ENCODE measurements at places on chromosomes 7 and 10.

GRCh38 chr10:78718032-78718572 is 350.7 kb upstream of the ZMIZ1 start:
- DNase-seq = no peak

GRCh38 chr7:64691831-64692230 is 25.9 kb downstream of the ZNF107 start:
- DNase-seq = no peak

- no peak for DNase-seq
Observed at GRCh38 chr7:131919920-131920709, 363.7 kb upstream of the PODXL start.

- DNase-seq = no peak
Observed at GRCh38 chr7:952548-953441, 1.7 kb downstream of the ADAP1 start.

DNA sequence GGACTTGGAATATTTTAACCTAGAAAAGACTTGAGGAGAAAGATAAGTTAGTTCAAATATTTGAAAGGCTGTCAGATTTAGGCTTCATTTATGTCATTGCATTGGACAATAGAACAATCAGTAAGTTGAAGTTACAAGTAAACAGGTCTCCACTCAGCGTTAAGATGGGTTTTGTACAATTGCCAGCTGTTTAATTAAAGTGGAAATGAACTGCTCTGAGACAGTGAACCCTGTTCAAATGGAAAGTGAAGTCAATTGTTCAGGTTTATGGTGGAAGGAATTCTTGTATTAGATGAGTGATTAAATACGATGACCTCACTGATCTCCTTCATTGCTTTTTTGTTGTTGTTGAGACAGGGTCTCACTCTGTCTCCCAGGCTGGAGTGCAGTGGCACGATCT is 151.7 kb downstream of the PLXDC2 start:
- no peak for DNase-seq

- no peak for DNase-seq
Observed at GRCh38 chr10:3963191-3963673, 178.2 kb upstream of the KLF6 start.

DNA sequence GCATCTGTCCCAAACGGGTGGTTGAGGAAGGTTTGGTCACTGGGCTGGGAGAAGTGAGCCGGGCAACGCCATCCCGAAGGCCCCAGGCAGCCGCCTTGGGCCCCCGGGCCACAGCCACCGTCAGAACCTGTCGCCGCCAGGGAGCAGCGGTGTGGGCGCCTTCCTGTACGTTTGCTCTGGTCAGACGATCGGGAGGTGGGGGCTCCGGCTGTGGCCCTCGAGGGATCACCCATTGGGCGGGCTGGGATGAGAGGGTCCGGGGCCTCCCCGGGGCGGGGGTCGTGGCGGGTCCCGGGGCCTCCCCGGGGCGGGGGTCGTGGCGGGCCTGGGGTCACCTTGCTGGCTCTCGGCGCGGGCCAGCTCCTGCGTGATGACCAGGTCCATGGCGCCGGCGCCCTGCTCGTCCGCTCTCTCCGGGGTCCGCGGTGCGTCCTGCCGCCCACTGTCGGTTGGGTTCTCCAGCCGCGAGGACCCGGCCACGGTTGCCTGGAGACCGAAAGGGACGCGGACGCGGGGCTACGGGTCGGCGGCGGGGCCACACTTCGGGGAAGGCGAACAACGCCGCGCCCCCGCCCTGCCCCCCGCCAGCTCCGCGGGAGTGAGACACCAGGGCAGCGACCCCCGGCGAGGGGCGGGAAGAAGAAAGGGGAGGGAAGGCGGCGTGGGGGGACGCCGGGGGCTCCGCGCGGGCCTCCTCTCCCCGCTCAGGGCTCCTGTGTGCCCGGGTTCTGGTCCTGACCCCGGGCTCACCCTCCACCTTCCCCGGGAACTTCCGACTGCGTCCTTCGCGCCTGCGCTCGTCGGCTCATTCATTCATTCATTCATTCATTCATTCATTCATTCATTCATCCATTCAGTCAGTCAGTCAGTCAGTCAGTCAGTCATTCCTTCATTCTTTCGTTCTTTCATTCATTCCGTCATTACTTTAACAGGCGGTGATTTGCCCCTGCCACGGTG is at the start of gene CFAP46:
Gene CFAP46, minus strand, starts transcription at position 470 of the 957 bp plus-strand sequence. Its CDS starts 86 bp downstream, at position 384.
- no peak for DNase-seq

- no peak for DNase-seq
Observed at GRCh38 chr7:99108613-99109012, 35.3 kb downstream of the SMURF1 start.

- no peak for DNase-seq
Observed at GRCh38 chr7:103685646-103686045, 239.6 kb upstream of the SLC26A5 start.

DNA sequence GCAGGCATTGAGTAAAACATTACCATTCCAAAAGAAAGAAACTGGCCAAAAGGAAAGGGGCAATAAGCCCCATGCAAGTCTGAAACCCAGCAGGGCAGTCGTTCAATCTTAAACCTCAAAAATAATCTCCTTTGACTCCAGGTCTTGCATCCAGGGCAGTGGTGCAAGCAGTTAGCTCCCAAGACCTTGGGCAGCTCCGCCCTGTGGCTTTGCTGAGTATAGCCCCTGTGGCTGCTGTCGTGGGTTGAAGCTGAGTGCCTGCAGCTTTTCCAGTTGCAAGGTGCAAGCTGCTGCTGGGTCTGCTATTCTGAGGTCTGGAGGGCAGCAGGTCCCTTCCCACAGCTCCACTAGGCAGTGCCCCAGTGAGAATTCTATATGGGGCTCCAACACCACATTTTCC is 580.1 kb upstream of the AUTS2 start:
- no peak for DNase-seq

GRCh38 chr7:21028186-21028585 is 241.5 kb upstream of the SP8 start:
- no peak for DNase-seq

GRCh38 chr7:26117970-26118369 is 34.0 kb upstream of the NFE2L3 start:
- no peak for DNase-seq

GRCh38 chr7:44615149-44615611 is 8.8 kb downstream of the OGDH start:
- no peak for DNase-seq

DNA sequence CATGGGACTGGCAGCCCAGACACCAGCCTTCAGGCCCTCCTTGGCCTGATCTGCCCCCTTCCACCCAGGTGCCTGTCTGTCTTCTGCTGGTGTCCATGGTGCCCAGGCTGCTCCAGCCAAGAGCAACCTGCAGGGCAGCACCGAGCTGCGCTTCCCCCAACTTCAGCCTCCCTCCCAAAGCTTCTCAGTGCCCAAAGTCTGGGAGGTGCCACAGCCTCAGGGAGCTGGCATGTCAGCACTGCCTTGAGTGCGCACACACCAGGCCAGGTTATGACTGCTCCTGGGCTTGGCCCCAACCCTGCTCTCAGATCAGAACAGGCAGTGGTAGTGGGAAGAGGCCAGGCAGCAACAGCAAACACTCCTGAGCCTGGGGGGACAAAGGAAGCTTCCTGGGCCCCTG is 304.6 kb upstream of the NRG3 start:
- no peak for DNase-seq

GRCh38 chr10:69972981-69973397 is 79.7 kb upstream of the MACROH2A2 start:
- DNase-seq = no peak

GRCh38 chr7:40833888-40834234 is 699.1 kb downstream of the SUGCT start:
- no peak for DNase-seq

DNA sequence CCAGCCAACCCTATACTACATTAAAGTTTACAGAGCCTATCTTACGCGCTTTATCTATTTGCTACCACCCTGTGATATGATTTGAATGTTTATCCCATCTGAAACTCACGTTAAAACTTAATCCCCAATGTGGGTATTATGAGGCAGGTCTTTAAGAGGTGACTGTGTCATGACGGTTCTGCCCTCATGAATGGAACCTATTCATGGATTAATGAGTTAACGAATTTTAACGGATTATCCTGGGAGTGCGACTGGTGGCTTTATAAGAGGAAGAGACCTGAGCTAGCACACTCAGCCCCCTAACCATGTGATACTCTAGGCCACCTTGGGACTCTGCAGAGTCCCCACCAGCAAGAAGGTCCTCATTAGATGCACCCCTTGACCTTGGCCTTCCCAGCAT is 37.8 kb downstream of the SRPK2 start:
- DNase-seq = no peak

- no peak for DNase-seq
Observed at GRCh38 chr10:80700760-80701444, 163.2 kb downstream of the SH2D4B start.

GRCh38 chr7:105352901-105353668 is 35.6 kb downstream of the SRPK2 start:
- DNase-seq = no peak

GRCh38 chr7:30424506-30424905 is 54.1 kb downstream of the NOD1 start:
- no peak for DNase-seq

GRCh38 chr10:289581-289980 is 154.3 kb downstream of the ZMYND11 start:
- no peak for DNase-seq

All from activated CD4-positive, alpha-beta T cell treated with anti-CD3 and anti-CD28 coated beads, Interleukin-2, amount 50 U/mL, for 4 hours (primary cell).